ENCODE measurements at places on chromosomes 6 and 20. TPM values are rescaled to one million over a fixed set of nuclear protein-coding genes. Genes with fewer than 3 reads are reported as not detected.

Gene FKBP5
- total RNA-seq = 1.7 TPM

Gene BPI
- total RNA-seq = 0.32 TPM

Gene SLC22A16
- not detected for total RNA-seq

Gene SLC4A11
- total RNA-seq = 0.94 TPM

Gene IYD
- total RNA-seq = not detected

Gene LPIN3
- 4.6 TPM for total RNA-seq

Gene EMILIN3
- under 0.01 TPM for total RNA-seq

Gene ID4
- total RNA-seq = 14.2 TPM

Gene TFAP2A
- not detected for total RNA-seq

Gene SFTA2
- total RNA-seq = not detected

Gene CD40
- 0.95 TPM for total RNA-seq

Gene COX4I2
- not detected for total RNA-seq

Gene PCSK2
- total RNA-seq = not detected

Gene NHLRC1
- total RNA-seq = 2.2 TPM

Gene TAGAP
- total RNA-seq = not detected

Gene VGLL2
- not detected for total RNA-seq

Gene BTN1A1
- total RNA-seq = not detected

Gene SLC22A1
- total RNA-seq = 1.1 TPM

Gene FILIP1
- 0.52 TPM for total RNA-seq

Gene TRIM15
- total RNA-seq = not detected

Gene LAMA5
- 12.5 TPM for total RNA-seq

Gene CYP24A1
- 0.09 TPM for total RNA-seq

Gene MOG
- not detected for total RNA-seq

Gene NPEPL1
- total RNA-seq = 28.6 TPM

Data from bronchial smooth muscle cell (primary cell).